EL (cell line): ENCODE measurements at places on chromosomes 4 and X.
A peak's percentile ranks its signal among the peaks of the same experiment; 100 is the strongest.

DNA sequence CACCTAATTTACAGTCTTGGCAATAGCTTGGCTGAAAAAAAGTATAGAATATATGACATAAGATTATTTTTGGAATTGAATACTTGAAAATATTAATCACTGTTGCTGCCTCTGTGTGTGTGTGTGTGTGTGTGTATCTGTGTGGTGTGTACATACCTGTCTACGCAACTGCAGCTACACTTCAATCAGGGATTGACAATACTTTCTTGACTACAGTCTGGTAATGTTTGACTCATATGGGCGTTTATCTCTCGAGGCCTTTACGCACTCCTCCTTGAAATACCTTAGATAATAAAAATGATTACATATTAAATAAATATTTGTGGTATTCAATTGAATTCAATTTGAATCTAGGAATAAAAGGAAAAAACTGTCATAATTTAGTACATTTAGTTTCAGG, 565.2 kb downstream of the PCDH18 start:
- no peak for DNase-seq

DNA sequence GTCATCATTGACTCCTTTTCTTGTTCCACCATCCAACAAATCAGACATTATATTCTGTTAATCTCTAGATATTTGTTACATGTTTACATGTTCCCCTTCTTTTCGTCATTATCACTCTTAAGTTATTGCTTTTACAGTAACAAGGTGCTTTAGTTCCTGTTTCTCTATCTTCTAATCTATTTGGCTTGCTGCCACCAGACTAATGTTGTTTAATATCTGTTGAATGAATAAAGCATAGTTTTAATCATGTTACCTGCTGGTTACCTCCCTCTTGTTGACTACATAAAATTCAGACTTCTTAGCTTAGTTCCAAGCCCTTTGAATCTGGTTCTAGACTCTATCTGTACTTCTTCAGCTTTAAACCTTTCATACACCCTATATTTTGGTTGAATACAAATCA, 129.8 kb upstream of the TRIM2 start:
- no peak for DNase-seq

DNA sequence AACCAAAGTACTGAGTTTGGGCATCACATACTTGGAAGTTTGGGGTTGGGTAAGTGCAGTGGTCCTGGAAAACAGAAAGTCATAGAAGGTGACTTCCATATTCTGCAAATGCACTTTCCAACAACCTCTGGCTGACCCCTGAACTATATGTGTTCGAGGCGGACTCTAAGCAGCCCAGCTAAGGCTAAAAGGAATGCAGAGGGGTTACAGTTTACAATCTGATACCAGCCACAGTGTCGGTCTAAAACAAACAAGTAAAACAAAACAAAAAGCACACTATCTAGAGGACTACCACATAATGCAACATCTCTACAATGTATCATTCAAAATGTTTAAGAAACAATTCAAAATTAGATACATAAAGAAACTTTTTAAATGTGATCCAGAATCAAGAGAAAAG, 185.6 kb downstream of the ADAMTS3 start:
- DNase-seq, result peak; percentile 80

GRCh38 chr4:77834403-77834802, 15.2 kb upstream of the CNOT6L start:
- no peak for DNase-seq

DNA sequence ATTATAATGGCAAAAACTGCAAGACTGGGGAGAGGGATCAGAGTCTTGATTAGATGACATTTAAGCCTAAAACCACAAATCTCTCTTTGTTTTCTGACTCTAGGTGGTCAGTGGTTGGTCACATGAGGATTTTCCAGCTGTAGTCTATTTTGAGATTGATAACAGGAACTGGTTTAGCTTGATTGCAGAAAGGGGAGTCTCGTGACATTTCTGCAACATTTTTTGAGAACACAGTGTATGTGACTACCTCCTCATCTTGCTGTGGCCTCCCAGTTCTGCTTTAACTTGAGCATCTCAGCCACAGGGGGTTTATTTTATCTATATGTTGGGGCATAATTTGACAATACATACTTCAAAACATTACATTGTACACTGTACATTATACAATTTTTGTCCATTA, 726.4 kb upstream of the MAGEB2 start:
- DNase-seq, result no peak

- DNase-seq, result peak; percentile 27
These were observed 200.5 kb downstream of the PABPC4L start for GRCh38 chr4:134001057-134001456.

- DNase-seq, result peak; percentile 50
These were observed 1.7 kb downstream of the PPP2R2C start for GRCh38 chr4:6470502-6471306.

DNA sequence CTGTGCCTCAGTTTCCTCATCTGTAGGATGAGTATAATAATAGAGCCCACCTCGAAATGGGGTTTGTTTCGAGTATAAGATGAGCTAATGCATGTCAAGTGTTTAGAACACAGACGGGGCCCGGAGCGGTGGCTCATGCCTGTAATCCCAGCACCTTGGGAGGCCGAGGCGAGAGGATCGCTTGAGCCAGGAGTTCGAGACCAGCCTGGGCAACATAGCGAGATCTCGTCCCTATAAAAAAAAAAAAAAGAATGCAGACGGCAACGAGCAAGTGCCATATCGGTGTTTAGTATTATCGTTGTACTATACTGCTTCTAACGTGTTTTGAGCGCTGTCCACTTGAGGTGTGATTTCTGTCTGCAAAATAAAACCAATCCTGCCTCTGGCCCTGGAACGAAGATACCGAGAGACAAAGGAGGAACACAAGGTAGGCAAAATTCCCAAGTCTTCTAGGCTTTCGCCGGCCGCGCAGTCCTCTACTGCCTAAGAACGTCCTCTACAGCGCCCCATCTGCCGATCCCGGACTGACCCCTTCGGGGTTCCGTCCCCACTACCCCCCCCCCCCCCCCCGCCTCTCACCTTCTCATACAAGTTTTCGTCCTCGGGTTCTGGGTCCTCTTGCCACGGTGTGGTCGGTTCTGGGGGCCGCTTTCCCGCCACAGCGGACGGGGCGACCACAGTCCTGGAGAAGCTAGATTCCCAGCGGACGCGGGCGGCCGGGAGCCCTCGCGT, 442 bp downstream of the NDUFB11 start:
- DNase-seq, result peak; percentile 29

GRCh38 chr4:28238876-28239275, 1378.2 kb downstream of the STIM2 start:
- no peak for DNase-seq

DNA sequence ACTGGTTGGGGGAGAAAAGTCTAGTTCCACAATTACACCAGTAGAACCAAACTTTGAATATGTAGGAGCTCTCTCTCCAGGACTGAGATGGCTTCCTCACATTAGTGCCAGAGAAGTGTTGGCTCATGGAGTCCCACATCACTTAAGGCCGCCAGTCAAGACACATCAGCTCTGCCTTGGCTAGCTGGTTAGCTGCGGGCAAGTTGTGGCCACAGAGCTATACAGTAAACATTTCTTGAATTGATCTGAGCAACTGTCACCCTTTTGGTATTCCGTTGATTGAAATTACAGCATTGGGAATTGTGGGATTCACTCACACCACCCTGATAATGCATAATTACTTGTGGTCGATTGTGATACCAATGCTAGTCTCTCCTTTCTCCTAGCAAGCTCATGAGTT, 76.2 kb downstream of the LNX1 start:
- no peak for DNase-seq

DNA sequence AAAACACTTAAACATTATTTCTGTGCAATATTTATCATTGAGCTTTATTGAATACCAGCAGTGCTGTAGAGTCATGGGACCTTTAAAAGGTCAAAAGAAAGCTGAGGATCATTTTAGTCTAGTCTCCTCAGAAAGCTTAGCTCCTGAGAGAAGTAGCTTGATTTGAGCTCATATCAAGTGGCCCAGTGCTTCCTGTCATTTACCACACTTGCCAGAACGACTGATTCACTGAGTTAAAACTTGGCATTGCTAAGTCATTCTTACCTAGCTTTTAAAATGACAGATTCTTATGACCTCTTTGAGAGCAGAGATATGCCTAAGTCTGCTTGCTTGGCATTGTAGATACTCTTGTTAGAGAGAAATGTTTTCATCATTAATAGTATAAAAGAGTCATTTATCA, 15.2 kb downstream of the SEPTIN11 start:
- DNase-seq, result no peak

- no peak for DNase-seq
These were observed 9.9 kb downstream of the KCTD8 start for GRCh38 chr4:44438687-44439086.

- DNase-seq, result no peak
These were observed 29.1 kb upstream of the CXCL3 start for GRCh38 chr4:74067586-74067985.

- no peak for DNase-seq
These were observed 1.1 kb upstream of the DUSP21 start for GRCh38 chrX:44842550-44843317.

GRCh38 chrX:6599230-6599860, 64.4 kb upstream of the VCX3A start:
- DNase-seq, result no peak

- DNase-seq, result no peak
These were observed 14.0 kb downstream of the DSPP start for GRCh38 chr4:87622303-87622702.

GRCh38 chr4:24968992-24969391, 56.1 kb upstream of the CCDC149 start:
- no peak for DNase-seq

- no peak for DNase-seq
These were observed 41.7 kb upstream of the NKX1-1 start for GRCh38 chr4:1447676-1448588.

DNA sequence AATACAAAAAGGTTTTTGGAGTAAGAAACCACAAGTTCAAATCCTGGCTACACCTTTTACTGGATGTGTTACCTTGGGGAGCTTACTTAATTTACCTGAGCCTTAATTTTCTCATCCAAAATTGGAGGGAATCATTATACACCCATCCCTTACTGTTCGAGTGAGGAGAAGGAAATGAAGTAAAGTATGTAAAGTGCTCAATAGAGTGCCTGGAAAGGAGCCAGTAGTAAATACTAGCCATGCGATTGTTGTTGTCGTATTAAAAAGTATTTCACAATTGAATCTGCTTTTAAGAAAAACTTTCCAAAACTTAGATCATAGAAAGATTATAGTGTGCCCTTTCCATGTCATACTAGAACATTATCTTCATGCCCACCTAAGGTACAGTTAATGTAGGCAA, 124.5 kb downstream of the ATXN3L start:
- DNase-seq, result no peak

- DNase-seq, result peak; percentile 11
These were observed 248.9 kb downstream of the TLL1 start for GRCh38 chr4:166121897-166122296.

GRCh38 chr4:3403348-3403906, 38.3 kb upstream of the HGFAC start:
- no peak for DNase-seq

DNA sequence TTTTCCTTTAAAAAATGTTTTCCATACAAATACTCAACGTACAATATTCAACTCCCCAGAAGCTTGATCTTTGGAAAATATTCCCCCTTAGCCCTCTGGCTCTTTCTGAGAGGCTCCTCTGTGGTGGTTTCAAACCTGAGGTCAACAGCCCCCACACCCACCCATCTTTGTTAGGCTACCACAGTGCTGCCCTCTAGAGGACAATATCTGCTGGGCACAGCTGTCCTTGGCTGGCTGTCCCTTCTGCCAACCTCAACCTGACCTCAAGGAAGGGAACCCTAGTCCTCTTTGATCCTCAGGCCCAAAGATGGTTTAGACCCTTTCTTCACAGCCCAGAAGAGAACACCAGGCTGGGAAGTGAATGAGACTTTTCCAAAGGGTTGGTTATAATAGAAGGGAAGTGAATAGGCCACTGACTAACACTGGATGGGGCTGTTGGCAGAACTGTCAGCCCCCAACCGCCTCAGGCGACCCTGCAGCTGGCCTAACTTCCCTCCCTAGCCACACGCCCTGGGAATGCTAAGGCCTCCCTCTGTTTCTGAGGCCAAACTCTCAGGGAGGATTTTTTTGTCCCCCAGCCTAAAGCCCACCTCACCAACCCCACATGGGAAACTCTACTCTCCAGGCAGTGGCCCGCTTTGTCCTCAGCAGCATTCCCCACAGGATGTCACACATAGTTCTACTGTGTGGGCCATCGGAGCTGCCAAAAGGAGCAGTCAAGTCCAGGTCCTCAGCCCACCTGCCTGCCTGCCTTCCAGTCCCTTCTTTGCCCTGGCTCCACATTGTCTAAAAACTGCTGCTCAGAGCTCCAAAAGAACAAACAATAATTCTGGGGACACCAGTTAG, 34.3 kb downstream of the NYX start:
- DNase-seq, result peak; percentile 4

DNA sequence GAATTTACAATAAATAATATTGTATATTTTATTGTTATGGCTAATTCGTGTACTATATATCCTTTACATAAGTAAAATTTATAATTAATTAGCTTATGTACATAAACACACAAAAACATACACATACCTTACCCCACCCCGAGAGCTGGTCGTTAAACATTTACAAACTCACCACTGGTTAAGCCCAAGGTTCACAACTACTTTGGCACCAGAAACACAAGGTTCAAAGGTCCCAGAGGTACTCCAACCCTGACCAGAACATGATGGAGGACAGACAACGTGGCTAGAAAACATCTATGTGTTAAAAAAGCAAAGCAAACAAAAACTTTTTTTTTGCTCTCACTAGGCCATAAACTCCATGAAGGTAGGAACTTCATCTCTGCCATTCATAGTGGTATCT, 37.7 kb downstream of the SLC25A5 start:
- no peak for DNase-seq

- DNase-seq, result no peak
These were observed 56.4 kb downstream of the PGRMC1 start for GRCh38 chrX:119292445-119292844.

GRCh38 chr4:94390804-94391410, 48.3 kb upstream of the HPGDS start:
- DNase-seq, result peak; percentile 14

- no peak for DNase-seq
These were observed 137.9 kb upstream of the S100G start for GRCh38 chrX:16511796-16512776.

DNA sequence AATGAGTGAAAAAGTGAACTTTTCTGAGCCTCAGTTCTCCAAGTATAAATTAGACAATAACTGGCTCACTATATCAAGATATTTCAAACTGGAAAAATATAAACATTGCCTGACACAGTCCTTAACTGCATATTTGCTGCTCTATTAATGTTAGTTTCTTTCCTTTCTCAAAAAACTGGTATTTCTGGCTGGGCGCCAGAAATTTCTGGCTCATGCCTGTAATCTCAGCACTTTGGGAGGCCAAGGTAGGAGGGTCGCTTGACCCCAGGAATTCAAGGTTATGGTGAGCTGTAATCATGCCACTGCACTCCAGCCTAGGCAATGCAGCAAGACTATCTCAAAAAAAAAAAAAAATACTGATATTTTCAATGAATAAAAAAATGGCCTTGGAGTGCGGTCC, 227.0 kb downstream of the MAGEB17 start:
- DNase-seq, result no peak

DNA sequence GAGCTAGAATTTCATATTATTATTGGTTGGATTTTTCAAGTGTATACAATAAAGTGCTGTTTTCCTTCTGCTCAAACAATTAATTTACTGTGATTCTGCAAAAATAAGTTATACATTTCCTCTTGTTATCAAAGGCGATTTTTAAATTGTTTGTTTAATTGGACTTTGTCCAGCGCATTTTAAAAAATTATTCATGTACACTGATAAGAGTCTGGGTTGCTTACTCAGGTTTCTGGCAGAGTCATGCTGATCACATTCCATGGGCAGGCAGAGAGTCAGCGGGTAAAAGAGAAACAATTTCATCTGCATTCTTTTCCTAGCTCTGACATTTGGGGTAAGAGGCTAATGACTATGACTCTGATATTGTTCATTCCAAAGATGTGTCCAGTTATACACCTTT, 8.9 kb downstream of the FAT4 start:
- peak; percentile 82 for DNase-seq

GRCh38 chr4:134546279-134546678, 344.7 kb upstream of the PABPC4L start:
- DNase-seq, result no peak
